Activated T-helper 17 cell treated with anti-CD3 and anti-CD28 coated beads, Interleukin-2, amount 50 U/mL, for 72 hours (primary cell): ENCODE measurements at places on chromosomes 16 and 17. TPM values are rescaled to one million over a fixed set of nuclear protein-coding genes. Genes with fewer than 3 reads are reported as not detected.

- ATAC-seq = peak; percentile 92
These were observed 44.8 kb upstream of the NFAT5 start for GRCh38 chr16:69520800-69521602.

GRCh38 chr16:79261481-79261940, 339.0 kb downstream of the MAF start:
- ATAC-seq = peak; percentile 74

- peak; percentile 3 for ATAC-seq
These were observed at the start of gene PPP1R9B for GRCh38 chr17:50150354-50151040. TSS of gene PPP1R9B (minus strand) at chr17:50150677. CDS start at chr17:50150513, 164 bp downstream.

DNA sequence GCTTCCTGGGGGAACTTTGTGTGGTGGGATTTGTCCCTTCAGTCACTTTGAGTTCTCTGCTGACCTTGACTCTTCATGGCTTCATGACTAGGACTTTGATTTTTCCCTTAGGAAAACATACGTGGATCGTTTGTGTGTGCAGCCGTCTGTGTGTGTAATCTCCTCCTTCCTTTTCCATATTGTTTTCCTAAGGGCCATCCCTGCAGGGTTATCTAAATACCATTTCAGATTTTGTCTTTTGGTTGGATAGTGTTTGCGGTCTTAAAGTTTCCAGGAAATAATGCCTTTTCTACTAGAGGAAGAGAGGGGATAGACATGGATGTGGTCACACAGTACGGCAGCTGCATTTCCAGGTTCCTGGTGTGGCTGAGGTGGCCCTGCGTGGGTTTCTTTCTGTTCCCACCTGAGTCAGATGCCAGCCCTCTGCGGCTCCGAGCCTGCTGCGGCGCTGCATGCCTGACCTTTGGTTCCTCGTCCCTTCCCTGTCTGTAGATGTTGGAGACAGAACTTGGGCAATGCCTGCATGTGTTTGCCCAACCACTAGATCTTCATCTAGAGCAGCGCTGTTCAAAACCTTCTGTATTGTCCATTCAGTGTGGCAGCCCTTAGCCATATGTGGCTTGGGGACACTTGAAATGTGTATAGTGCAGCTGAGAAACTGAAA, 72.0 kb upstream of the LGALS9 start:
- no peak for ATAC-seq

DNA sequence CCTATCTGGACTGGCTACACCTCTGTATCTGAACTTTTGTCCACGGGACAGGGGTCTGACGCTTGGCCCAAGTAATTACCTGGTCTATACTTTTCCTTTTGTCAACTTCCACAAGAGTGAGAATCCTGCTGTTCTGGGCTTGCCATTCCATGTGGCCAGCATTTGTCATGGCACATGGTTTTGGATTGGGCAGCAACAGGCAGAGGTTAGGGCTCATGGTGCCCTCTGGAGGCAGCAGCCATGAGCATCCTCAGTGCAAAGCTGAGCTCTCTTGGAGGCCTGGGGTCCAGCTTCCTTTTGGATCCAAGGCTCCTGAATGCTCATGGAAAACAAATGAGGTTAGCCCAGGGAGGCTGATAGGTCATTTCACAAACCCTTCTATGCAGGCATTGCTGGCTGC, 7.5 kb upstream of the EDC4 start:
- peak; percentile 60 for ATAC-seq

The CCDC182 gene
- not detected for total RNA-seq

The SECTM1 gene
- total RNA-seq = 22.3 TPM

DNA sequence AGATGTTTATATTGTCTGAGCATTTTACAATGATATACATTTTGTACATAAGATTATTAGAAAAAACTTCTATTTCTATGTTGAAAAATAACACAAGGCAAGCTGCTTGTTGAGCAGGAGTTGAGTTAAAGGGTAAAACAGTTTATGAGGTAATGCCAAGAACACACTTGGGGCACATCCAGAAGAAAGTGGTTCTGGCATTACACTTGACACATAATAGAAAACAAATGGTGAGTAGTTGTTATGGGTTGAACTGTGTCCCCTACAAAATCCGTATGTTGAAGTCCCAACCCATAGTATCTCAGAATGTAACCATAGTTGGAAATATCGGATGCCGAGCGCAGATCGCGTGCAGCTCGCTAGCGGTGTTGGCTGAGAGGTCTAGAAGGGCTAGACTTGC, 354.3 kb upstream of the GOT2 start:
- ATAC-seq = no peak

GRCh38 chr17:77698903-77699623, 259.4 kb upstream of the TNRC6C start:
- ATAC-seq = no peak

The DYNLRB2 gene
- not detected for total RNA-seq
